NK-92 treated with Interleukin-12 subunit alpha and Interleukin-12 subunit beta, amount 100 ng/mL, for 24 hours (cell line): ENCODE measurements at places on chromosomes 3 and 15.

DNA sequence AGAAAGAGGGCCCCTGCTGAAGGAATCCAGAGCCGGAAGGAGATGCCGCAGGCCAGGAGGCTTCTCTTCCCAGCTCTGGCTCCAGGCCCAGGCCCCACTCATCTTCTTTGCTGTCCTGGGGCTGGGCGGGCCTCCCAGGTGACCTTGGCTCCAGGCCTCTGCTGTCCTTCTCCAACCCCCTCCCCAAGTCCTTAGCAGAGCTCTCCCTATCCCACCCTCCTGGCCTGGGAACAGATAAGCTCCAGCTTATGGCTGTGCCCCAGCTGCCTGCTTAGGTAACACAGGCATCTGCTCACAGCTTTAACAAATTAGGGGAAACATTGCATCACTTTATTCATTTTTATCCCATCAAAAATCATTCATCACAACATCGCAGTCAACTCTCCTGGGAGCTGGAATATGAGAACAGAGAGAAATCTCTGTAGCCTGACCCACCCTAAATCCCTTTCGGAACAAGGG, 86.9 kb downstream of the SEMA5B start:
- no peak for DNase-seq

DNA sequence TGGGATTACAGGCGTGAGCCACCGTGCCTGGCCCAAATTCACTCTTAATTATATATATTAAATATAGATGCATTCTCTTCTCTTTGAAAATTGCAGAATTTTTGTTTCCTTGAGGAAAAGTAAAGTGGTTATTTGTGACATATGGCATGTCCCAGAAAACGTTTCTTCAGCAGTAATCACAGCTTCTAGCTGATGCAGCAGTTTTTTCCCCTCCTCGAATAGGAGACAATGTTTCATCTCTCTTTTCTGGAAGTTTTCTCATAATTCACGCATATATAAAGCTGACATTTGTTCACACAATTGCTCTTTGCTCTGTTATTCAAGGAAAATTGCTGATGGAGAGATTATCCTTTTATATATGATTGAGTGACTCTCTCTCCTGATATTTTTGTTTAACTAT, 99.8 kb downstream of the SERPINI1 start:
- DNase-seq: no peak

DNA sequence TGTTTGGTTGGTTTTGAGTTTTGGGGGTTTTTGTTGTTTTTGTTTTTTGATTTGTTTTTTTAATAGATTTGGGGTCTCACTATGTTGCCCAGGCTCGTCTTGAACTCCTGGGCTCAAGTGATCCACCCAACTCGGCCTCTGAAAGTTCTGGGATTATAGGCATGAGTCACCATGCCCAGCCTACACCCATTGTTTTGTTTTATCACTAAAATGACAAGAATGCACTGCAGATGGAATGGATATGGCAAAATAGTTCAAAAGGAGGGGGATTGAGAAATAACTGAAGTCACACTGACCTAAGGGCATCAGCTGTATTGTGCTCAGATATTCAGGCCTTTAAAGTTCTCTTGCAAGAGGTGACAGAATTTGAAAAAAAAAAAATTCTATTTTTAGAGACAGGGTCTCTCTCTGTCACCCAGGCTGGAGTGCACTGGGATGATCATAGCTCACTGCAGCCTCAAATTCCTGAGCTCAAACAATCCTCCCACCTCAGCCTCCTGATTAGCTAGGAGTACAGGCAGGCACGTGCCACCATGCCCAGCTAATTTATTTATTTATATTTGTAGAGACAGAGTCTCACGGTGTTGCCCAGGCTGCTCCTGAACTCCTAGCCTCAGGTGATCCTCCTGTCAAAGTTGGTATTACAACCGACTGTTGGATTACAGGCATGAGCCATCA, 4.4 kb upstream of the RASA2 start:
- DNase-seq: no peak

- DNase-seq: no peak
These were observed 42.7 kb downstream of the ZDHHC3 start for GRCh38 chr3:44932986-44933944.

DNA sequence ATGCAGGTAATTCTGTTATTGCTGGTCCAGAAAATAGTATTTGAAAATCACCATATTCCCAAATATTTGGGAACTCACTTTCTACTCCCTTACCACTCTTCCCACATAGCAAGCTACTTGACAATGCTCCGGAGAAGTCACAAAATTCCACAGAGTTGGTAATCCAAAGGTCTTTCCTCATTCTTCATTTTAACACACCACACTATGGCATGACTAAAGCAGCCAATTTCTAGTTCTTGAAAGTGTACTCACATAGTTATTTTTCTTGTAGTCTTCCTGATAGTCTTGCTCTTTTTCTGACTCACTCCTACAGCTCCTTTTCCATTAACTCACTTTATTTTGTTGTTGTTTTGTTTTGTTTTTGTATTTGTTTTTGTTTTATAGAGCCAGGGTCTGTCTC, 67.2 kb downstream of the MYO9A start:
- no peak for DNase-seq

DNA sequence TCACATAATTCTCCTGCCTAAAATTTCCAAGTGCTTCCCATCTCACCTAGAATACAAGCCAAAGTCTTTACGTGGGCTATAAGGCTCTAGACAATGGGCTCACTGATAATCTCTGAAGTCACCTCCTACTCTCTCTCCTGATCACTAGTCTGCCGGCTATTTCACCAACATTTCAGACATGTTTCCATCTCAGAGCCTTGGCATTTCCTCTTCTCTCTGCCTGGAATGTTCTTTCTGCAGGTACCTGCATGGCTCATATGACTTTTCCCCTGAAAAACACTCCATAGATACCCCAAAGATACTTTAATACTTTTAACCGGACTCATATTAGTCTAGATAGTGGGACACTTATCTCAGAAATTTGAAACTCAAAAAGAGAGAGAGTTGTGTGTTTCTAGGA, 32.7 kb downstream of the CD200 start:
- DNase-seq: no peak

- DNase-seq: no peak
These were observed 122.6 kb upstream of the SLC6A11 start for GRCh38 chr3:10693457-10693856.

DNA sequence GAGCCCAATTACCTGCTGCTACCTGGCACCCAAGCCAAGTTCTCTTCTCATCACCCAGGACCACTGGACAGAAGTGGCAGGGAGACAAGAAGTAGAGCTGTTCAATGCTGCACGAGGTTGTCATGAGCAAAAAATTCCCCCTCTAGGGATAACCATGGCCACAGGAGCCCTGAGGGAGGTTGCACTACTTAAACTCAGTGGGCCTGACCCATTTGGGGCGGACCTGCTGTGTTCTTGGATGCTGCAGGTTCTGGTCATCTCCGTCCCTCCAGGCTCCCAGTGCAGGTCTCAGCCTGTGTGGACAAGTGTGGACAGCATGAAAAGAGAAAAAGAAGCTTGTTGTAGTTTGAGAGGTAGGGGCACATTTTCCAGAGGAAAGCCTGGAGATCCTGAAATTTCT, 26.1 kb upstream of the MANF start:
- no peak for DNase-seq

DNA sequence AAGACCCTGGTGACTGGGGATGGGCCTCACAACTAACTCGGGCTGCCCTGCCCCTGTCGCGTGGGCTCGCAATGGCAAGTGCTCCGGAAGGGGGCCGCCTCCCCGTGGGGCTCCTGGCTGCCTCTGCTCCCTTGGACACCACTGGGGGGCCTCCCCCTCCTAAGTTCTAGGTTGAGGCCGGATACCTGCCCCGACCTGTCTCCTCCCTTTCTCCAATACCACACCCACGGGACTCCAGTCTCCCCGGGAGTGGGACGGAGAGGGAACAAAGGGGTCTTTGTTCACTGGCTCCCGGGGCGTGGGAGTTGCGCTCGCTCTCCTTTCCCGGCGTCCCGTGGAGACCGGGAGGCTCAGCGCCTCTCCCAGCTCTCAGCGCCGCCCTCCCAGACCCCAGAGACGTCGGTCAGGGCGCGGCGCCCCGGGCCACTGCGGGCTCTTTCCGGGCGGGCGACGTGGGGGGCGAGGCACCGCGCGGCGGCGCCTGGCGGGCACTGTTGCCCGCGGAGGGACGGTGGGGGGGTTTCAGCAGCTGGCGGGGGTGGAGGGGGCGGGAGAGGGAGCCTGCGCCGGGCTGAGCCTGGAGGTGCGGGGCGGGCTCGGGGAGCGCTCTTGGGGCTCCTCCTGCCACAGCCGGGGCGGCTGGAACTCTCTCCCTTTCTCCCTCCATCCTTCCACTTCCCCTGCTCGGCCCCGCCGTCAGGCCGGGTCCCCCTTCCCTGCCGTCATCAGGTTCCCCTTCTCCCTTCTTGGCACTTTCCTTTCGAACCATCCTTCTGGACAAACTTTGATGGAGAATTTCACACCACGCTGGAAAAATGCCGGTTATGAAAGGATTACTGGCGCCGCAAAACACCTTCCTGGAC, at the start of gene KCNH8:
Gene KCNH8, plus strand, starts transcription at position 606 of the 863 bp plus-strand sequence. Its CDS starts 210 bp downstream, at position 816.
- DNase-seq: no peak

GRCh38 chr15:25641361-25641760, 202.5 kb upstream of the UBE3A start:
- DNase-seq: no peak

DNA sequence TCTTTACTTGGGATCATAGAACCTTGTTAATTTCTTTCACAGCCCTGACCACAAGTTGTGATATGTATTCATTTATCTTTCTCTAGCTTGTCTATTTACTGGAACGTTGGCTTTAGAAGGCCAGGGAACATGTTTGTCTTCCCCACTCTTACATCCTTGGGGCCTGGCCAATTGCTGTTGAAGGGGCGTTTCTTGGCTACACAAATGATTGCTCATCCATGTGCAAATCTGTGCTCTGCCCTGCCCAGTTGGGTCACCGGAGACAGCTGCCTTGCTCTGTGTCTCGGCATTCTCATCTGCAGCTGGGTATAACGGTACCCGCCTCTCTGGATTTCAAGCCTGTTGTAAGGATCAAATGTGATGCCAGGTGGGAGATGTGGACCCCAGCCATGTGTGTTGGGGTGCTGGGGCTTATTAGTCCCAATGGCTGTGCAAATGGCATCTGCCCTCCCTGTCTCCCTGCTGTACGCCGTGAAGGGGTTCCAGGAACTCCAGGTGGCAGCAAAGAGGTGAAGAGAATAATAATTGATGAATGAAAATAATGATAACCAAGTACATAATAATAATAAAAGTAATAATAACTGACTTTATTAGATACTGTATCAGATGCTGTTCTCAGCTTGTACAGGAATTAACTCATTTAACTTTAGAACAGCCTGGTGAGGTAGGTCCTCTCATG, 24.0 kb upstream of the TLE3 start:
- DNase-seq: no peak

DNA sequence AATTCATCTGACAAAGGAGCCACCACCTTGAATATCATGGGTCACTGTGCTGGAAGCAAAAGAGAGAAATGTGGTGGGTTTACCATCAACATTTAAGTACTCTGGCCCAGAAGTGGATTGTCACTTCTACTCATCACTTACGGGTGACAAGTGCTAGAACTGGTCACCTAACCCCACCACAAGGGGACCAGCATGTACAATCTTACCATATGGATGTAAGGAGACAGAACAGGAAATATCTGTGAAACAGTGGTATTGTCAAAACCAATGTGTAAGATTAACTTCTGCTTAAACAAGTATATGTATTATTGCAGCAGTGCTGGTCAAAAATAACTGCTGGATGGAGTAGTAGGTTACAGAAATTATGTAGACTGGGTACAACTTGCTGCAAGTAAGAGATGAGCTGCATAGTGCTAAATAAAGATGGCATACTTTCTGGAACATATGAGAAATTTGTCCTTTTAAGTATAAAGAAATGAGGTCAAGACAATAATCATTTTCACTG, 171.8 kb downstream of the POTEB3 start:
- DNase-seq: no peak

- DNase-seq: no peak
These were observed 7.5 kb upstream of the ITGA11 start for GRCh38 chr15:68439506-68439905.

DNA sequence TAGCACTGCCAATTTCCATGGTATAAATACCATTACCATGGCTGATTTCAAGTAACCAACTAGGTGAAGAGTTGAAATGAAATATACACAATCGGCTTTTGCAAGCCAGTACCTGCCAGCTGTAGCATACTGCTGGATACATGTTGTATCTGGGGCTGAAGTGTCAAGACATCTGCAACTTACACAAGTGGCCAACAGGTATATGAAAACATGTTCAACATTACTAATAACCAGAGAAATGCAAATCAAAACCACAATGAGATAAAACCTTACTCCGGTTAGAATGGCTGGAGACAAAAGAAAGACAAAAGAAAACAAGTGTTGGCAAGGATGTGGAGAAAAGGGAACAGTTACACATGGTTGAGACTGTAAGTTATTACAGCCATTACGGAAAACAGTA, 11.6 kb downstream of the ATOSA start:
- DNase-seq: no peak

DNA sequence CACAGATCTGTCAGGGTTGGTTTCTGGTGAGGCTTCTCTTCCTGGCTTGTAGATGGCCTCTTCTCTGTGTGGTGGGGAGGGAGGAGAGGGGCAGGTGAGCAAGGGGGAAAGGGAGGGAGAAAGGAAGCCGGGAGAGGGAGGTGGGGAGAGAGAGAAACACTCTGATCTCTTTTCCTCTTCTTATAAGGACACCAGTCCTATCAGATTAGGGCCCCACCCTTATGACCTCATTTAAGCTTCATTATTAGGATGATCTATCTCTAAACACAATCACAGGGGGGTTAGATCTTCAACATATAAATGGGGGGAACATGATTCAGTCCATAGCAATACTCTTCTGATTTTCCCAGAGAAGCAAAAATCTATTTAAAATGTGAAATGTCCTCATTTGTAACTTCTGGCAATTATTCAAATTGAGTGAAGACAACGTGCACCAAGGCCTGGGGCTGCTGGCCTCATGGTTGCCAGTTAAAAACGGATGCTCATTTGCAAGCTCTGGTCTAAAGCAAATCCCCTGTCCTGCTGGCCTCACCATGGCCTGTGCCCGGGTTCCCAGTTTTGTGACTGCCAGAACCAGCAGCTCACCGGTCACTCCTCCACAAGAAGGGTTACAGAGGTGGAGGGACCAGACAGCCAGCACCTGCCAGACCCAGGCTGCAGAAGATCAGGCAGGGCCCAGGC, 8.3 kb downstream of the POMGNT2 start:
- DNase-seq: no peak

- DNase-seq: no peak
These were observed 120.2 kb downstream of the LRRC28 start for GRCh38 chr15:99371180-99372103.

- no peak for DNase-seq
These were observed 31.9 kb upstream of the EIF4A2 start for GRCh38 chr3:186751480-186751879.

DNA sequence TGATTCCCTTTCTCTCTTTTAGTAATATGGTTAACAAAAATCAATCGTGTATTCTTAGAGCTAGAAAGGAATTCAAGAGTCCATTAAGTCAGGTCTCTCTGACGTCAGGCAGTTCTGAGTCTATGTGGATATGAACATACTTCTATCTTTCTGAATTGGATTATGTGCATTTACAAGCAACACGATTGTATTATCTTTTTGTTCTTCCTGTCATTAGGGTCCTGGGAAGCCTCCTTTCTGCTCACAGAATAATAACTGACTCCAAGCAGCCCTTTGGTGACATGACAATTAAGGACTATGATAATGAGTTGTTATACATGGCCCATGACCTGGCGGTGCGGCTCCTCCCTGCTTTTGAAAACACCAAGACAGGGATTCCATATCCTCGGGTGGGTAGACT, 14.0 kb downstream of the EDEM1 start:
- no peak for DNase-seq

- no peak for DNase-seq
These were observed 9.9 kb downstream of the ARL6IP5 start for GRCh38 chr3:69094467-69095205.

GRCh38 chr3:32340611-32341365, 50.9 kb upstream of the CMTM7 start:
- DNase-seq: no peak
